HAP-1 (cell line): ENCODE measurements at places on chromosomes 12 and 14.

DNA sequence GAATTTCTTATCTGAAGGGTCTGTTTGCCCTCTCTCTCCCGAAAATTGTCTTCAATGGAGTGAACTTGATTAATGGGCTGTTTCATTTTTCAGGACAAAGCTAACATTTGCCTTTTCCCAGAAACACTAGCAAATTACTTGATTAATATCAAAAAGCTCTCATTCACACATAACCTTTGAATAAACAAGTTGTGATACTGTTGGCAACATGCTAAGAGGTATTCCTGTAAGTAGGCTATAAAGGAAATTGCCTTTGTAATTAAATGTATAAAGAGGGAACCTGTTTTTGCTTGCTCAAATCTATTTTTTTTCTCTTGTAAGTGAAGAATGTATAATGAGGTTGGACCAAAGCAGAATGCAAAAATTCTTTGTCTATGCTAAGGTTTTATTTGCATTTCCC, 457.2 kb downstream of the TMTC2 start:
- DNase-seq: no peak

DNA sequence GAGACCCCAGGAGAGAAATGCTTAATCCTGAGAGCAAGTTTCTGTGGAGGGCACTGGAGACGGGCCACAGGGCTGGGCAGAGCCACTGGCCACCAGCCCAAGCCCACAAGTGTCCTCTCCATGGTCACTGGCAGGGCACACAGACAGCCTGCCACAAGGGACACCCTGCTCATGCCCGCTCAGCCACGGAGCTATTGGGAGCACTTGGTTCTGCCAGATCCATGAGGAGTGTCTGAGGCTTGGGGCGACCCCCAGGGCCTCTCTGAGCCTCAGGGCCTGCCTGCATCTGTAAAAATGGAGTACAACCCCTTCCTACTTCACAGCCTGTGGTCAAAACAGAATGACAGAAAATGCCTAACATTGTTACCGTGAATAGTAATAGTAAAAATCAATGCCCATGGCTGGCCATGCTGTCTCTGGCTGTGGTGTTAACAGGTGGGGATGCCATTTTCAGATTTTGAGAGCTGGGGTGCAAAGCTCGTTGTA, 3.2 kb downstream of the PGF start:
- no peak for DNase-seq

GRCh38 chr14:31510222-31510621, 22.4 kb upstream of the GPR33 start:
- DNase-seq: peak; percentile 51

GRCh38 chr12:50132505-50133135, 20.6 kb downstream of the COX14 start:
- DNase-seq: peak; percentile 47

DNA sequence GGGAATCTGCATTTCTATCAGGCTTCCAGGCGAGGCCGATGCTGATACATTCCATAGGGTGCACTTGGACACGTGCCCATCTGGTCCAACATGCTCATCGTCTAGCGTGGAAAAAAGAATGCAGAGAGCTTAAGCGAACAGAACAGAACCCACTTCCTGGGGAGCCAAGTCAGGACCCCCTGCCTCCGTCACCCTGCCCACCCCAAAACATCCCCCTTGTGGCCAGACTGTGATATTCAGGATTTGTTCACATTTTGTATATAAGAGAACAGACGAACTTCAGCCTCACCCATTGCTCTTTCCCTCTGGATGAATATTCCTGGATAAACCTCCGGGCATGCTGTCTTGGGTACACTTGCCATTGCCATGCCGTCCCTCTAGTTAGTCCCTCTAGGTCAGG, 4.3 kb upstream of the PIWIL1 start:
- no peak for DNase-seq

DNA sequence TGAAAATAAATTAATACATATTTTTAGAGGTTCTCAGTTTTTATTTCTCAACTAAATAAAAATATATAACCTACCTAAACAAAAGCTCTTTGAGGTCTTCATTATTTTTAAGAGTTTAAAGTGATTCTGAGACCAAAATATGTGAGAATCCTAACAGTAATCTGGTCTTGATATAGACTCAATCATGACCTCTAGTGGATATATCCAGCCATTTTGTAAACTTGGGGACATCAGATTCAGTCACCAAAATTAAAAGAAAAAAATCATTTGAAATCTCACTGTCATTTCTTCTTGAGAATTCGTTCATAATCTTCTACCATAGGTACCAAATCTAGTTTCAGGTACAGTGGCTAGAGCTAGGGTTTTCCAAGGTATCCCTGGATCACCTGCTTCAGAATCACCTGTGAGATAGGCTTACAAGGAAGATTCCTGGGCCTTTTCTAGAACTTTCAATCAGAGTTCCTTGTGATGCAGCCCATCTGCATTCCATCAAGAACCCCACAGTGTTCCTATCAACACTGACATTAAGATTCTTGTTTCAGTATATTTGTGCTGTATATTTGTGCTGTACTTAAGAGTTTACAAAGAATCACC, 214.9 kb downstream of the ADAMTS20 start:
- no peak for DNase-seq

DNA sequence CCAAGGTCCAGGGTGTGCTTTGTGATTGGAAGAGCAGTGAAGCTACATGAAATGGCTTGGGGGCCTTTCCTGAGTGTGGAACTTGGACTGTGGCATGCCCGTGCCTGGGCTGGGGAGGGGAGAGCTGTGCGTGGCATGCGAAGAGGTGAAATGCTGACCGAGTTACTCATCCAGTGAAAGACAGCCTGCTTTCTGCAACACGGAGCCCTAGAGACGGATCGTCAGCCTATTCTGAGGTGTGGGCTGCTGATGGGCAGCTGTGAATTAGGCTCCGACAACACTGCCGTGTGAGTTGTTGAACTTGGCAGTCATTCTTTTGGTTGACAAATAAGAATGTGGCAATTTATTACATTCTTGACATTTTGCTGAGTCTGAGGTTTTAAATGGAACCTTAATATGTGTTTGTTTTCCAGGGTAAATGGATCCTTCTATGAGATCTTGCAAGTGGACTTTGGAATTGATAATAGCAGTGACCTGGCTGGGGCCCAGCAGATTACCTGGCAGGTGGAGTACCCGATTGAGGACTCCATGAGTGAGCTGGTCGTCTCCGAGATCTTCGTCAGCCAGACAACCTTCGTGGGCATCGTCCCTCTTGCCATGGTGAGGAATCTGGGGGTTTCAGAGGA, 453.9 kb downstream of the AACS start:
- no peak for DNase-seq

GRCh38 chr12:120764816-120765215, 39.2 kb downstream of the ACADS start:
- DNase-seq: no peak

GRCh38 chr14:80927083-80927989, 14.2 kb downstream of the CEP128 start:
- DNase-seq: no peak

GRCh38 chr14:20630340-20631022, 11.0 kb downstream of the OR6S1 start:
- peak; percentile 76 for DNase-seq

DNA sequence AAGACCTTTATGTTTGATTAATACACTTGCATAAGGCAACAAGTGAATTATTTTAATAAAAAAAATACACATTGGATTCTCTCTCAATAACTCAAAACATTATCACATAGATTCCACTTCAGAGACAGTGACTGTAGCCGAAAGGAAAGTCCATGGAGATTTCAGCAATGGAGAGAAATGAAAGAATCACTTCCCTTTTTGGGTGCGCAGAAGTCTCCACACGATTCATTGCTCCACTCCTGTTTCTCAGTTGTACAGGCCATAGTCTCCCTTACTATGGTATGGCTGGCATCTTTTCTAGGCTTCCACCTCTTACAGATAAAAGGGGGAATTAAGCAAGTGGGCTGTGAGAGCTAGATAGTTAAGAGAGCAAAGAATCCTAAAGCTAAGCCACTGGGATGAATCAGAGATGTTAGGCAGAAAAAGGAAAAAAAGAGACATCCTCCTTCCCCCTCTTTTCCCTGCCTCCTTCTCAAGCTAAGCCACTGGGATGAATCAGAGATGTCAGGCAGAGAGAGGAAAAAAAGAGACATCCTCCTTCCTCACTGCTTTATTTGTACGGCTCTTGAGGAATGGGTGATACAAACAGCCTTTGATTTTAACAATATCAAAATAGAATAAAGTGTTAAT, 16.3 kb downstream of the ST8SIA1 start:
- no peak for DNase-seq

- no peak for DNase-seq
These were observed 133.0 kb downstream of the PAWR start for GRCh38 chr12:79557690-79558315.

DNA sequence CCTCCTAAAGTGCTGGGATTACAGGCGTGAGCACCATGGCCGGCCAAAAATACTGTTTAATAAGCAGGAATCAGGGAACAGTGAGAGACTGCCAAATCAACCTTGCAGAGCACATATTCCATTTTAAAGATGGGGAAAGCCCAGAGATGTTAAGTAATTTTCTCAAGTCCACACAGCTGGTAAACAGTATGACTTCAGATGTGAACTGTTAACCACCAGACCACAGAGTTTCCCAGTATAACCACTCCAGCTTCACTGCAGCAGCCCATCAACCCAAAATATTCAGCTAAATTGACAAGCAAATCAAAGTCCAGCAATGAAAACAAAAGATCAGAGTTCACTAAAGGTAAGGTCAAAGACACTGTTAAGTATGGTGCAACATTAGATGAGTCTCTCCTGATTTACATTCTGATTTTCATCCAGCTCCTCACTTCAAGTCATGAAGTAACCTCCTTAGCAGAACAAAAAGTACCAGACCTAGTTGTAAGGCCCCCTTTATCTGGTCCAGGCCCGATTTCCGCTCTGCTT, 82.1 kb downstream of the TRAFD1 start:
- DNase-seq: no peak

DNA sequence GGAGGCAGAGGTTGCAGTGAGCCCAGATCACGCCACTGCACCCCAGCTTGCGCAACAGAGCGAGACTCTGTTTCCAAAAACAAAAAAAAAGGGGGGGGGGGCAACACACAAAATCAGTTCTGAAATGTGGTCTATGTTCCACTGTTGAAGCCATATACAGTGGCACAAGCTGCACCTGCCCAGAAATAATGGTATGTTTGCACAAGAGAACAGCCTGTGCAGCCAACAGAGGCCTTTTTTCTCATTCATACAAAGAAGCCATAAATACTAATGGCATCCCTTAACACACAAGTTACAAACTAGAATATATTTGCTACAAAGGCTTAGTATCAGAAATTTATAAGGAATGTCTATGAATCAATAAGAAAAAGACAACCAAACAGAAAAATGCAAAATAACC, 37.1 kb downstream of the ITPR2 start:
- DNase-seq: no peak

DNA sequence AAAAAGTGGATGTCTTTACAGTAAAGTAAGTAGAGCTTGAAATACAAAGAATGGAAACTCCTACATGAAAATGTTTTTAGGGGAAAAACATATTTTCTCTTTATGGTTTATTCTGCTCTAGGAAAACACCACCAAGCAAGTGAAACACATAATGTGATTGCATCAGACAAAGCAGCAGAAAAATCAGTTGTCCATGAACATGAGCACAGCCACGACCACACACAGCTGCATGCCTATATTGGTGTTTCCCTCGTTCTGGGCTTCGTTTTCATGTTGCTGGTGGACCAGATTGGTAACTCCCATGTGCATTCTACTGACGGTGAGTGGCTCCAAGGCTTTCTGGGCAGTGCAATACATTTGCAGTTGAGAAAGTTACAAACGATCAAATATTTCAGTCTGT, 42.6 kb upstream of the PLEKHD1 start:
- DNase-seq: no peak

- no peak for DNase-seq
These were observed 465.0 kb upstream of the SOX5 start for GRCh38 chr12:24414480-24414879.

- DNase-seq: no peak
These were observed 19.0 kb downstream of the SLC7A7 start for GRCh38 chr14:22796087-22796707.

GRCh38 chr14:42470427-42470719, 863.7 kb downstream of the LRFN5 start:
- DNase-seq: no peak

DNA sequence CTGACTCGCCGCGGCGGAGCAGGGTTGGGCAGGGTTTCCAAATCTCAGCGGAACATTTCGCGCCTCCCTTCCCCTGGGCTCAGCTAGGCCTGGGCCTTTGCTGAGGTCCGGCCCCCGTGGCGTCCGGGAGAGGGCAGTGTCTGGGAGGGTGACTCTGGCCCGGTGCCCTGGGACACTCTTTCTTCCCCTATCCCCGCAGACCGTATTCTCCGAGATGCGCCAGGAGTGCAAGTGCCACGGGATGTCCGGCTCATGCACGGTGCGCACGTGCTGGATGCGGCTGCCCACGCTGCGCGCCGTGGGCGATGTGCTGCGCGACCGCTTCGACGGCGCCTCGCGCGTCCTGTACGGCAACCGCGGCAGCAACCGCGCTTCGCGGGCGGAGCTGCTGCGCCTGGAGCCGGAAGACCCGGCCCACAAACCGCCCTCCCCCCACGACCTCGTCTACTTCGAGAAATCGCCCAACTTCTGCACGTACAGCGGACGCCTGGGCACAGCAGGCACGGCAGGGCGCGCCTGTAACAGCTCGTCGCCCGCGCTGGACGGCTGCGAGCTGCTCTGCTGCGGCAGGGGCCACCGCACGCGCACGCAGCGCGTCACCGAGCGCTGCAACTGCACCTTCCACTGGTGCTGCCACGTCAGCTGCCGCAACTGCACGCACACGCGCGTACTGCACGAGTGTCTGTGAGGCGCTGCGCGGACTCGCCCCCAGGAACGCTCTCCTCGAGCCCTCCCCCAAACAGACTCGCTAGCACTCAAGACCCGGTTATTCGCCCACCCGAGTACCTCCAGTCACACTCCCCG, 3.0 kb downstream of the WNT1 start:
- peak; percentile 43 for DNase-seq

DNA sequence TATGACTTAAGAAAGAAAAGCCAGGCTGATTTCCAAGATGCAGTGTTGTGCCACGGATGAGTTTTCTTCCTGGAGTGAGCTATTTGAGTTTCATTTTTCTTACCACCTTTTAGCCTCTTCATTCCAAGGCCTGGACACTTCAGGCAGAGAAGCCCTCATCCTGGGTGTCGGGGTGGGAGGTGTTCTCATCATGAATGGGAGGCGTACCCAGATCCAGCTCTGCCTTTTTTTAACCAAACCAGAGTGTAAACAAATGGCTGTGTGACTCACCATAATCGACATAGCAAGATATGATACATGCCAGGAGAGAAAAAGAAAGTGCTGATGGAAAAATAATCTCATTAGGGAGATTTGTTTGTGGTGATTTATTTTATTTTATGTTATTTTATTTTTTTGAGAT, 79.9 kb downstream of the ARF6 start:
- DNase-seq: no peak

- DNase-seq: no peak
These were observed 1.9 kb downstream of the ADSS1 start for GRCh38 chr14:104725772-104726548.

DNA sequence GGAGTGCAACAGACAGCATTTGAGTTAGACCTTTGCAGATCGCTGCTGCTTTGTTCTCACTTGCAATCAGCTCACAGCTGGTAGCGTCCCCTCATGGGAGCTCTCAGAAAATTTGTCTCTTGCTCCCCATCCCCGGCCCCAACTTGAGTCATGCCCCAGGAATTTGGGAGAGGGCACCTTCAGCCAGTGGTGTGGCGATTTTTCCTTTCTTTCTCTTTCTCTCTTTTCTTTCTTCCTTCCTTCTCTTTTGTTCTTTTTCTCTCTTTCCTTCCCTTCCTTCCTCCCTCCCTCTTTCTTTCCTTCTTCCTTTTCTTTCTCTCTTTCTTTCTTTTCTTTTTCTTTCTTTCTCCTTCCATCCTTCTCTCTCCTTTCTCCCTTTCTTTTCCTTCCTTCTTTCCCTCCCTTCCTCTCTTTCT, 34.2 kb upstream of the MAP1LC3B2 start:
- DNase-seq: no peak

- DNase-seq: peak; percentile 49
These were observed 103.3 kb upstream of the FKBP4 start for GRCh38 chr12:2691345-2692071.
